ENCODE measurements at places on chromosomes 4 and X. TPM values are rescaled to one million over a fixed set of nuclear protein-coding genes. Genes with fewer than 3 reads are reported as not detected.

- no peaks in the 10 kb centered on the region for H3K36me3 ChIP-seq
- no peak overlapping the region for H3K27ac ChIP-seq
- no peak for DNase-seq
- no peaks in the 10 kb centered on the region for H3K4me1 ChIP-seq
- H3K27me3 ChIP-seq = no peaks in the 10 kb centered on the region
- no peak overlapping the region for H3K4me3 ChIP-seq
Observed at GRCh38 chrX:14948691-14949090, 75.5 kb downstream of the MOSPD2 start.

Gene FATE1
- not detected for total RNA-seq

- H3K4me3 ChIP-seq = no peak overlapping the region
- H3K27me3 ChIP-seq = no peaks in the 10 kb centered on the region
- no peaks in the 10 kb centered on the region for H3K36me3 ChIP-seq
- no peak for DNase-seq
Observed at GRCh38 chr4:149584722-149585121, 230.9 kb downstream of the IQCM start.

DNA sequence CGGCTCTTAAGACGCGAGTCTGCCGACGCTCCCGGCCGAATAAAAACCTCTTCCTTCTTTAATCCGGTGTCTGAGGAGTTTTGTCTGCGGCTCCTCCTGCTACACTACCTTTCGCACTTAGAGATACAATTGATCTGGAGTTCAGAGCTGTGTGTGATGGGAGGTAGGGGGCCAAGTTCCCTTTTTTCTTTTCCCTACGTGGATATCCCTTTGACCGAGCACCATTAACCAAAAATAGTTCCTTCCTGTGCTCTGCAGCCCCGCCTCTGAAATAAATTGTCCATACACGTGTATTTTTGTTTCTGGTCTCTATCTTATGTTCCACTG lies 555 bp upstream of the PGM2 start:
- peaks cover 8% of the 10 kb centered on the region for H3K36me3 ChIP-seq
- peak overlapping the region; percentile 86 for H3K4me3 ChIP-seq
- DNase-seq = no peak
- H3K27ac ChIP-seq = peak overlapping the region; percentile 90
- H3K27me3 ChIP-seq = no peaks in the 10 kb centered on the region

Gene KLHL2
- total RNA-seq = 0.96 TPM

Gene MUC7
- not detected for total RNA-seq
